ENCODE measurements at places on chromosomes 7 and 10.

- DNase-seq, result no peak
Observed at GRCh38 chr7:121530227-121531174, 134.4 kb upstream of the FAM3C start.

DNA sequence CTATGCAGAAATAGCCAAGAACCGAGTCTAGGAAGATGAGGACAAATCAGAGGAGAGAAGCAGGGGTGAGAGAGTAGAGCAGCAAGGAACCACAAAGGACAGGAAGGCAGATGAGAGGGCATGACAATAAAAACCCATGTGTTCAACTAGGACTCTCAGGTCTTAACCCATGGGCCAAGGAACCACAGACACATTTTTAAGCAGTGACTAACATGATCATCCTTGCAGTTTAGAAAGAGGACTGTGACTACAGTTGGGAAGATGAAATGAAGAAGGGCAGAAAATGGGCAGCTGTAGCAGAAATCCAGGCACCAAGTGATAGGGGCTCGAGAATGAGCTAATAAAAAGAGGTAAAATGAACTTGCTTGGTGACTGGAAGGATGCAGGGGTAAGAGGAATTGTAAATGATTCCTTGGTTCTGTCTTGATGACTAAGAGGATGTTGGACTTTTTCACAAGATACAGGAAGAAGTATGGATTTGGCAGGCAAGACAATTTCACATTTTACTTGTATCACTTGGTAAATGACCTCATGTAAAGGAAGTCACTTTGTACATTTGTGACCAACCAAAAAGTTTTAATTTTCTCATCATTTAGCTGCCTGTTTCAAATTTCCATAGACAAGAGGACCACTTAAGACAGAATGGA lies 22.8 kb downstream of the SGMS1 start:
- DNase-seq, result no peak

GRCh38 chr7:35424869-35425495 lies 171.1 kb upstream of the TBX20 start:
- DNase-seq, result peak; percentile 52

DNA sequence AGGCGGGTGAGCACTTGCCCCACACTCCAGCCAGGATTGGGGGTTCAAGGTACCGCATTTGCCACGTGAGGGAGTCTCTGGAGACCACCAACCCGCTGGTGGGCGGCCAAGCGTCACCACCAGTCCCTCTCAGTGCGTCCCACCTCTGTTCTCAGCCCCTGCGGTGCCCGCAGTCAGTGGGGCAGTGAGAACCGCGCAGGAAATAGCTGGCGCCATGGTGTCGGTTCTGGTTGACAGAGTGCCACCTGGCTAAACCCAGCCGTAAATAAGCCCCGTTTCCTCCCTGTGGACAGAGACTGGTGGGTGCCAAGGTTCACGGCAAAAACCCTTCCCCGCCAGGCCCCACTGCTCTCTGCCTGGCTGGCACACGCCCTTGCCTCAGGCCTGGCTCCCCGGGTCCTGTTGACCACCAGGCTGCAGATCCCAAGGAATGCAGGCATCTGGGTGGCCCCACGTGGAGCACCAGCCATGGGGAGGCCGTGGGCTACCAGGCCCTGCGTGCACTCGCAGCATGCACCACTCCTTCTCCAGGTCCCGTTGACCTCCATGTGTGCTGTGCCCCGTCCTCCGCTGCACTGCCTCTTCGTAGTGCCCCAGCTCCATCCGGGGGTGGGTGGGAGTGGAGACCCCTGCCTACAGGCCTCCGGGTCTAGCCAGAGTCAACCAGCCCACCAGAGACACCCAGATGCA lies 140.0 kb downstream of the LHPP start:
- DNase-seq, result no peak

- DNase-seq, result no peak
Observed at GRCh38 chr10:48199580-48200377, 74.7 kb downstream of the FRMPD2 start.

DNA sequence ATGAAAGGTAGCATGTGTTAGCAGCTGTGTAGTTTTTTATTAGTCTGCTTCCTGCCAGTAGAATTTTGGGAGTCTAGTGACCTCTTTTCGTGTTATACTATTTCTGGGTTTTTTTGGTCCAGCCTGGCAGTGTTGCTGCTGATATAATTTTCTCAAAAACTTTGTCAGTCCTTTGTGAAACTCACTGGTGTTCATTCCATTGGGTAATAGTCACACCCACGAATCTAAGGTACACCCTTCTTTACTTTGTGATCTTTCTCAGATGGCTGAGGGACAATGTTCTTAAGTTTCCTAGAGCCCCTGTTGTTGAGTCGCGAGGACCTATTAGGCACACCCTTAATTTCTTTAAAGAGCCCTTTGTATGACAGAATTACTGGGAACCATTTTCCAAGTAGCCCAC lies 52.3 kb downstream of the TPST1 start:
- DNase-seq, result no peak

GRCh38 chr7:130945411-130945811 lies 211.4 kb upstream of the KLF14 start:
- DNase-seq, result no peak

DNA sequence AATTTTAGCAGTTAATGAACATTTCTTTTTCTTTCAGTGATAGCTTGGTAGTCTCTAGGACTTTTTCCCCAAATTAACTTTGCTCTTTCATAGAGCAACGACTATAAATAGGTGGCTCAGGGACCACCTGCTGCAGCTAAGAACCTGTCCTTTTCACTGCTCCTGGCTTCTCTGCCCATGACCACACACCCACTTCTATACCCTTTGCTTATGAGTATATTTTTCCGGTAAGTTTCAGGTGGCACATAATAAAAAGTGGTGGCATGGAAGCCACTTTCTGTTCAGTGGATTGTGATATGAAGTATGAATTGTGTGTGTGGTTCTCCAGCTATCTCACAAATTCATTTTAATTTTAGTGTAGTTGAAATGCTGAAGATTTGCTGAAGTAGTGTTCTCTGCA lies 1.2 kb downstream of the ING3 start:
- DNase-seq, result no peak

GRCh38 chr10:29446327-29446726 lies 157.5 kb downstream of the LYZL1 start:
- DNase-seq, result no peak

DNA sequence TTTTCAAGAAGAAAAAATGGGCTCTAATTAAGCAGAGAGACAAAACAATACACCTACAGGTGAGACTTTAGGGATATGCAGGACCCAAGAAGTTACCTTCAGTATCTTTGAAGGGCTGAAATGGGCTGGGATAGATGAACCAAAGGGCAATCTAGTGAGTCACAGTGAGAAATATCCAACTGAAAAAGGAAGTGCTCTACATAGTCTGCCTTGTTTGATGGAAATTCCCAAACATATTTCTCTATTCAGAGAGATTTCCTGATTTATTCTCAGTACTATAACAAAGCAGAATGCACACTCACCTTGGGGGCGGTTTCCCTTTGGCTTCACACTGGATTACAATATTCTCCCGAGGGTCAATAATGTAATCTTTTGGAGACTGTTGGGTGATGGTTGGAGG lies 104.1 kb upstream of the LAMB4 start:
- DNase-seq, result no peak

DNA sequence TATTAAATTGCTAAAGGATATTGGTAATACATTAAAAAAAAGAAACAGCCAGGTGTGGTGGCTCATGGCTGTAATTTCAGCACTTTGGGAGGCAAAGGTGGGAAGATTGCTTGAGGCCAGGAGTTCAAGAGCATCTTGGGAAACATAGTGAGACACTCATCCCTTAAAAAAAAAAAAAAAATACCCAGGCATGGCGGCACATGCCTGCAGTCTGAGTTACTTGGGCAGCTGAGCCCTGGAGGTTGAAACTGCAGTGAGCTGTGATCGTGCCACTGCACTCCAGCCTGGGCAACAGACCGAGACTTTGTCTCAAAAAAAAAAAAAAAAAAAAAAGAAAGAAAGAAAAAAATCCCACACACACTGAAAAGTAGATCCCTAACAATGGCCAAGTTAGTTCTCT lies 59.7 kb downstream of the MACC1 start:
- DNase-seq, result no peak

- peak; percentile 76 for DNase-seq
Observed at GRCh38 chr10:29496341-29497162, 138.2 kb downstream of the SVIL start.

GRCh38 chr7:32047075-32047474 lies 23.1 kb downstream of the PDE1C start:
- no peak for DNase-seq

DNA sequence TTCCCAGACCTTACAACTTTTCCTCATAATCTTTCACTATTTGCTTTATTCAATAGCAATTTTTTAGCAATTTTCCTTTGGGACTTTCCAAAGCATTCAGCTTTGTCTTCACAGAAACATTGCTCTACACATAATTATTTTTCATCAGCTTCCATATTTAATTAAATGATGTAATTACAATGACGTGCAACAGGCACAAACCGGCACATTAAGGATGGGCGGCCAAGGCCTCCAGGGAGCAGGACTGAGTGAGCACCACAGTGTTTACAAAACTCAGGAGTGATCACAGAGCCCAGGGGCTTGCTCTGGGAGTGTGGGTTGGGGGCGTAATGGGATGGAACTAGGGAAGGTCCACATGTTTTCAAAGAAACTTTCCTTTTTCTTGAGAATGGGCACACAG lies 69.8 kb downstream of the MAD1L1 start:
- DNase-seq, result no peak

DNA sequence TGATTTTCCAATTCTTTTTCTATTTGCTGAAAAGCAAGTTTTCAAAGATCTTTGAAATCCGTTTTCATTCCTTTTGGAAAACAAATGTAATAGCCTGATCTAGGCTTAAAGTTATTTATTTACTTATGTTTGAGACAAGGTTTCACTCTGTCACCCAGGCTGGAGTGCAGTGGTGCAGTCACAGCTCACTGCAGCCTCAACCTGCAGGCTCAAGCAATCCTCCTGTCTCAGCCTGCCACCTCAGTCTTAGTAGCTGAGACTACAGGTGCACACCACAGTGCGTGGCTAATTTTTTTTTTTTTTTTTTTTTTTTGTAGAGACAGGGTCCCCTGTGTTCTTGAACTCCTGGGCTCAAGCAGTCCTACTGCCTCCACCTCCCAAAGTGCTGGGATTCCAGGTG lies 4.6 kb downstream of the ST7 start:
- DNase-seq, result no peak

GRCh38 chr10:78255214-78255613 lies 221.6 kb downstream of the RPS24 start:
- no peak for DNase-seq

GRCh38 chr7:133815611-133816210 lies 311.4 kb upstream of the LRGUK start:
- DNase-seq, result no peak

- no peak for DNase-seq
Observed at GRCh38 chr7:988426-988911, 5.5 kb downstream of the CYP2W1 start.

DNA sequence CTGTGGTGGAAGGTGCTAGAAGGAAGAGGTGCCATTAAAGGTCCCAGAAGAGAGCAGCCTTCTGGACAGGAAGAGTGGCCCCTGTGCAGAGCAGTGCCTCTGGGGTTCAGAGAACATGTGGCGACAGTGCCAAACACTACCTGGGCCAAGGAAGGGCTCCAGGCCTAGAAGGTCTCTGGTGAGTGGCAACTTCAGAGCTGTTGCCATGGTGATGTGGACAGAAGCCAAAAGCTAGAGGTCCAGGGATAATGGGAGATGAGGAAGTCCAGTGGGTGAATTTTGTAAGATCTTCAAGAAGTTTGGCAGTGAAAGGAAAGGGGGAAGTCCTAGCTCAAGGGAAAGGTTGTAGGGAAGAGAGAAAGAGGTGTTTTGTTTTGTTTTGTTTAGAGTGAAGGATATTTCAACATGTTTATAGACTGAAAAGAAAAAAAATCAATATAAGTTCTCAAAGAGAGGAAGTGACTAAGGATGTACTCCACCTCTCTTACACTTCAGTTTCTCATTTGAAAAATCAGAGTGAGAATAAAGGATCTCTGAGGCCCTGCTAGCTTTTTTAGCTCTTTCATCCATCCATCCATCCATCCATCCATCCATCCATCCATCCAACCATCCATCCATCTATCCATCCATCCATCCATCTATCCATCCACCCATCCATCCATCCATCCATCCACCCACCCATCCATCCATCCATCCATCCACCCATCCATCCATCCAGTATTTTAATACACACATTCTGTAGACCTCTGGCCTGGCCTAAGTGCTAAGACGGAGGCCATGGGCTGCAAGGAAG lies 77.1 kb upstream of the DUSP5 start:
- DNase-seq, result no peak

DNA sequence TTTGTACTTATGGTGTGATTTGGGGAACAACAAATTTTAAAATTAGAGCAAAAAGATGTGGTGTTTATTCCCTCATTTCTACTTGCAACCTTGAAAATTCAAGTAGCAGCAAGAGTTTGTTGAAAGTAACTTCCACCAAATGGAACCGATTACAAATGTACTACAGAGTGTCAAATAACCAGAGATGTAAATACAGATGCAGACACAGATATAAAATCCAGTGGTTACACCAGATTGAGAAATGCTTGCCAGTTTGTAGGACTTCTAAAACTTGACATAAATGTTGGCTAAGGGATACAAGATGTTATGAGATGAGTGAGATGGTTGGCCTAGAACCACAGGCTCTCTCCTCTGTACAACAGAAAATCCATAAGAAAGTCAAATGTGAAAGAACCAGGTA lies 162.1 kb downstream of the DIP2C start:
- no peak for DNase-seq

- DNase-seq, result no peak
Observed at GRCh38 chr10:101155896-101156295, 24.8 kb downstream of the TLX1 start.

DNA sequence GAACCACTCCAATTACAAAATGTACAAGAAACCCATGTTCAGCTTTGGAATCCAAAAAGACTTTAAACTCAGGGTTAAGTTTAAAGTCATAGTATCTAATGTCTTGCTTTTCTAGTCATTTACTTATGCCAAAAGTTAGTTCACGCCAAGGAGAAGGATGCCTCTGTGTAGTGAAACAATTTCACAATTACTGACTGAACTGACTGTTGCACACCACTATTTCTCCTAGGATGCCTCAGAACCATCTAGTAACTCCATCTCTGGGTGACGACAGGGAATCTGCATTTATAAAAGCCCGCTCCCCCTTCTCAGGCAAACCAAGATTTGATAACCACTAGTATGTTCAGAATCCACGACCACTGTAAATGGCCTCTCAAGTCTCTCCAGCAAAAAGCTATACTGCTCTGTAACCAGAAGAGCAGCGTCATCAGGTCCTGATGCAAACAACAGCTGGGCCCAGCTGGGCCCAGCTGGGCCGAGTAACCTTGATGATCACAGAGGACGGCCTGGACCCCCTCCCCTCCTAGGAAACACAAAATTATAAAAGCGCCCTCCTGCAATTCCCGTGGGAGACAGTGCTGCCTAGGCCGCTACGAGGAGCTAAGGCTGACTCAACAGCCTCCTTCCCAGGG lies 680 bp upstream of the ADO start:
- DNase-seq, result no peak

GRCh38 chr7:47455872-47456185 lies 126.1 kb downstream of the TNS3 start:
- no peak for DNase-seq

DNA sequence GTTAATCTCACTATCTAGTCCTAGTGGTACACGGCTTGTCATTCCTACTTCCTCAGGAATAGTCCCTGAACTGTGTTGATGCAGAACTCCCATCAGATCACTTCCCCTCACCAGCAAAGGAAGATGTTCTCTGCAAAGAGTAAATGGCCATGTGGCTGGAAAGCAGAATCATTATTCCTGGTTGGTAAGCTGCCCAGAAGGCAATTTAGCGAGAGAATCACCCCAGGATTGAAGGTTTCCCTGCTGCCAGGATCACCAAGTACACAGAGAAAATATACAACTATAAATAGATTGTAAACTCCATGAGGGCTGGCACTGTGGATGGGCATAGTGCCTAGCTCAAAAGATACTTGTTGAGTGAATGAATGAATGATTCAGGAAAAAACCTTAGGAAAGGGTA lies 115.0 kb downstream of the GFRA1 start:
- no peak for DNase-seq
